ENCODE measurements at places on chromosomes 7 and 10.

- DNase-seq = no peak
These were observed 394.8 kb upstream of the IGFBP3 start for GRCh38 chr7:46315891-46316290.

DNA sequence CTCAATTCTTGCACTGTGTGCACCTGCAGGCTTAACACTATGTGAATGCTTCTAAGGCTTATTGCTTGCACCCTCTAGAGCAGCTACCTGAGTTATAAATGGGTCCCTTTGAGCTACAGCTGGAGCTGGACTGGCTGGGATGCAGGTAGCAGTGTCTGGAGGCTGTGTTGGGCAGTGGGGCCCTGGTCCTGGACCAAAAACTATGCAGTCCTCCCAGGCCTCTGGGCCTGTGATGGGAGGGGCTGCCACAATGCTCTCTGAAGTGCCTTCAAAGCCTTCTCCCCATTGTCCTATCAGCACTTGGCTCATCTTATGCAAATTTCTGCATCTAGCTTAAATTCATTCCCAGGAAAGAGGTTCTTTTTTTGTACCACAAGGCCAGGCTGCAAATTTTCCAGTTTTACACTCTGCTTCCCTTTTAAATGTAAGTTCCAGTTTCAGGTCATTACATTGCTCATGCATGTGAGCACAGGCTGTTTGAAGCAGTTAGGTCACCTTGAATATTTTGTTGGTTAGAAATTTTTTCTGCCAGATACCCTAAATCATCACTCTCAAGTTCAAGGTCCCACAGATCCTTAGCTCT lies 26.0 kb downstream of the KBTBD2 start:
- DNase-seq = no peak

DNA sequence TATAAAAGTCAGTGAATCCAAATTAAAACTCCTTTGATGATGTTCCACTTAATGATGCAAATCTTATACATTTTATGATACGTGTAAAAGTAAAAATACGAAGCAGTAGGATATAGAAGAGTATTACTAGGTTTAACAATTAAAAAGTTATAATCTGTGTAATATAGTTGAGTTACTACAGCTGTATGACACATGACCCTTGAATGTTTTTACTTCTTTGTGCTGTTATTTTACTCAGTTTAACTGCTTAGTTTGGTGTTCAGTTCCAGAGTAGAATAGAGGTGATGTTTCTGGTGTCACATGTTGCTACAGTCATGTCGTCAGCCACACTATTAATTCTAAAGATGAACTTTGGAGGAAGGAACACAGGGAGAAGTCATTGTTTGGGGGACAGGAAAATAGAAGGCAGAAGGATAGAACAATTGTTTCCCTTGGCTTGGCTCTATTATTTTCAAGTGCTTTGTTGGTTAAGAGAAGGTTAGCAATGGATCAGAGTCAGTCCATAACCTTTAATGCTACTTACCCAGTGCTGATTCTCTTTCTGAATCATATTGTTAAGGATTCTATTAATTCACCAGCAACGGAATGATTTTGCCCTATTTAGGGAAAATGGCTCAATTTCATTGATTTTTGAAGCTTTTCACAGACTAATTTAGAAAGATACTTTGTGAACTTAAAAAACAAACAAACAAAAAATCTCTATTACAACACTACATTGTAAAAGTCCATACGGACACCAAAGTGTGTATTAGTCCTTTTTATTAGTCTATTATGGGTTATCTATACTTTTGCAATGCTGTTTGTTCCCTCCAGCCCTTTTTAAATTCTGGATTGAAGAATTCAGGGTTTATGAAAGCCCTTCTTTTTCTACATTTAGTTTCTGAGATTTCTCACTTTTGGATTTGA lies 73.4 kb downstream of the CPED1 start:
- no peak for DNase-seq

- no peak for DNase-seq
These were observed 402.0 kb upstream of the ZWINT start for GRCh38 chr10:56763090-56763489.

DNA sequence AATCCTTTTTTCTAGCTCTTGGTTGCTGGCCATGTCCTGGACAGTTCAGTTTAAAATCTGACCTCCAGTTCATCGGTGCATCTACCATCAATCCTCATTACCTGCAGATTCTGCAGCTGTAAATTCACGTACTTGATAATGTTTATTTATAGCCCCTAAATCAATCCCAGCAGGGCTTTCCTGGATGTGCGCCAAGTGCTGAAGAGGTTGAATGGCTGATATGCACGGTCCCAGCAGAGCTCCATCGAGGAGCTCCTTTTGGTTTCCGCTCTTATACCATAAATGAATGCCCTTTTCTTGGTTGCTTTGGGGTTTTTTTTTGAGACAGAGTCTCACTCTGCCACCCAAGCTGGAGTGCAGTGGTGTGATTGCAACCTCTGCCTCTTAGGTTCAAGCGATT lies 91.2 kb upstream of the CCZ1B start:
- DNase-seq = no peak

GRCh38 chr10:113995201-113995600 lies 48.5 kb upstream of the ADRB1 start:
- DNase-seq = no peak

DNA sequence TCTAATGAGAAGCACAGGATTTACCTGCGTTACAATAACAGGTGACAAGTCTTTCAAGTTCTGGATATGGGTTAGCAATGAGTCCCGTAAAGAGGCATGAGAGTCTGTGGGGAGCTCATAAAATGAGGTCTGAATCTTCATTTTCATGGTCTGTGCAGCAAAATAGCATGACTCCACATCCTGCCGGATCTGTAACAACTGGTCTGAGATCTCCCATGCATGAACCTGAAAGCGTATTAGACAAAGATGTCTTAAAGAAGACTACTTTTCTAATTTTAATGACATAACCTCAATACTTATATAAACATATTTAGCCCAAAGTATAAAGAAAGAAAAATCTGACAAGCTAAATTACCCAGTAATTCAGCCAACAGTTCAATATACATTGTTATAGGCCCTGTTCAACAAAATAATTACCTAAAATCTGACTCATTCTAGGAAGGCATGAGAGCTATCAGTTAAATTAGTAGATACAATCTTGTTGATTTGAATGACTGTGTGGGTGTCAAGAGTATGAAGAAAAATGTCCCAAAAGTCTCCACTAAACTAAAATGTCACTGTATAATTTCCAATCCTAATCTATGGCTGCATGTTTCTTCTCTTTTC lies 36.9 kb downstream of the TNPO3 start:
- peak; percentile 22 for DNase-seq

DNA sequence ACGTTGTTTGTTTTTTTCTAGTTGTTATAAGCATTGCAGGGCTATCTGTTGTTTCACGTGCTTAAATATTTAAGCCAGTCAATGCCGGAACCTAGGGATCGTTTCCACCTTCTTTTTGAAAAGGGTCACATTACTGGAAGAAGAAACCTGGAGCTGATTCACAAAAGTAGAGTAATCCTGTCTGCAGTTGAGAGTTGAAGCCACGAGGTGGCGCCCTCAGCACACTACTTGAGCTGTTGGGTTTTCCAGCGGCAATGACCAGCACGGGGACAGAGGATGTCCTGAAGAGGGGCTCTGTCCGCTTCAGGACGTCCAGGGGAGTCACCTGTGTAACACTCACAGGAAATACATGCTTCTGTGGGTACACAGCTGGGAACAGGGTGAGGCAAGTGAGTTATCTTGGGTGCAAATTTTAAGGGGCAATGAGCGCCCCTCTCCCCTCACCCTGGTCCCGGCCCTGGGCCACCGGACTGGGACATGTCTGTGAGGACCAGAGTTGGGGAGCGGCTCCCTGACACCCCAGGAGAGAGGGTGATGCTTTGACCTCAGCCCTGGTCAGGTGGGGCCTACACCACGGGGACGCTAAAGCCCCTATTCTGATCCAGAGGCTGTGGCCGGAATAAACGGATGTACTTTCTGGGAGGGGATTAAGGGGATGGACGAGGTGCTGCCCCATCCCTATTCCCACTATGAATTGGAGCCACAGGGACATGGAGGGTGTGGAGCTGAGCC lies 26.3 kb upstream of the WDFY4 start:
- peak; percentile 65 for DNase-seq

GRCh38 chr7:226281-226895 lies 34.0 kb downstream of the FAM20C start:
- DNase-seq = no peak

DNA sequence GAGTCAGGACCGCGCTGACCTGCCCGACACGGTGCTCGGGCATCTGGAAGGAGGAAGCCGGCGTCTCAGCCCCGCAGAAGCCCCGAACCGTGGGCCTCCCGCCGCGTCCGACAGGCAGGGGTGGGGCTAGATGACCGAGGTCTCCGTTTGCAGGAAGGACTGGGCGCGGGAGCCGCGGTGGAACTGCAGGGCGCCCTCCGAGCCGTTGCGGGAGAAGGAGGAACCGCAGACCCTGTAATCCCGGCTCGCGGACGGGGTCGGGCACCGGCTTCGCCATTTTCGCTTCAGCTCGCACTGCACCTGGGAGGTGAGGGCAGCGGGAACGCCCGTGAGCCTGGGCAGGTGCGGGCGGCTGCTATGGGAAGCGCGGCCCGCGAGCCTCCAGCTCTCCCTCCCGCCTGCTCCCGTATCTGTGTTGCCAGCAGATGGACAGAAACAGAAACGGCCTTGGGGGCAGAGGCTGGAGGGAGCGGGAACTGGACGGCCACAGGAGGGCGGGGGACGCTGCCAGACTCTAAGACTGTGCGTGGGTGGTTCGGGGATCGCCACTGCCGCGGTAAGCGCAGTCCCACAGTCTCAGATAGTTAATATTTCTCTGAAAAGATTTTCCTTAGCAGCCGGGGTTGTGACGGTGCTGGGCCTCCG lies 114.1 kb downstream of the VIPR2 start:
- DNase-seq = peak; percentile 75

DNA sequence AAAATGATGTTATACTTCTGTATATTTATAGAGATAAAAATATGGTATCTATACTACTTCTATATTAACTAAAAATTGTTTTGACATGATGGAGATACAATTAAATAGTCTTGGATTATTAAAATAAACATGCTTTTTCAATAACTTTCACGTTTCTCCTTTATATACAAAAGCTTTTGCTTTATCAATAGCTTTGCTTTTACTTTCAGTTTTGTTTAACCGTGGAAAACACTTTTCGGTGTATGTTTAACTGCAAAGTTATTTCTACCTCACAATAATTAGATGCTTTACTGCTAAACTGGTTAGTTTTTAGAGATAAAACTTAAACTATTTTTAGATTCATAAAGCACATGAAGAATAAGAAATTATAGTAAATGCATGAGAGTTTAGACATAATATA lies 432.1 kb upstream of the PCDH15 start:
- no peak for DNase-seq

GRCh38 chr7:44769776-44770294 lies 21.2 kb downstream of the ZMIZ2 start:
- peak; percentile 77 for DNase-seq

DNA sequence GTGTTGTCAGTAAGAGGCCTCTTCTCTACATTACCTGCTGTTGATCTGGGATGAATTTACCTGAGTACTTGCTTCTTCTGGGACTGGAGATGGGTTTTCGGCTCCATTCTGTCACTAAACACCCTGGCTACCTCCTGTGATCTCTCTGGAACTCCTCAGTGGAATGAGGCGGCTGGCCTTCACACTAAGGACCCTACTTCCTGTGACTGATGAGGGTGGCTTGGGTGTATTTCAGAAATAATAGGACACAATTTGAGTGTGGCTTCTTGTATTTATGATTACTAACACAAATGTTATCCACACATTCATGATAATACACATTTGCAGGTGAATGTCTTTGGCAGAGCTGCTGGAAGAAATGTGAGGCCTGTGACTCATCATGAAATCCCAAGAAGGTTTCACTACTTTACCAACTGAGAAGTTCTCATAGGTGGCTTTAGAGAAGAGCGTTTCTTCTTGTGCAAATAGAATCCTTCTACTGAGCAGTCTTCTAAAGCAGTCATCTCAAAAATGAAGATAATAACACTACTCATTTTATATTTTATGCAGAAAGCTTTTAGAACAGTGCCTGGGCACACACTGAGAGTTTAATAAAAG lies 21.3 kb upstream of the EVX1 start:
- no peak for DNase-seq

DNA sequence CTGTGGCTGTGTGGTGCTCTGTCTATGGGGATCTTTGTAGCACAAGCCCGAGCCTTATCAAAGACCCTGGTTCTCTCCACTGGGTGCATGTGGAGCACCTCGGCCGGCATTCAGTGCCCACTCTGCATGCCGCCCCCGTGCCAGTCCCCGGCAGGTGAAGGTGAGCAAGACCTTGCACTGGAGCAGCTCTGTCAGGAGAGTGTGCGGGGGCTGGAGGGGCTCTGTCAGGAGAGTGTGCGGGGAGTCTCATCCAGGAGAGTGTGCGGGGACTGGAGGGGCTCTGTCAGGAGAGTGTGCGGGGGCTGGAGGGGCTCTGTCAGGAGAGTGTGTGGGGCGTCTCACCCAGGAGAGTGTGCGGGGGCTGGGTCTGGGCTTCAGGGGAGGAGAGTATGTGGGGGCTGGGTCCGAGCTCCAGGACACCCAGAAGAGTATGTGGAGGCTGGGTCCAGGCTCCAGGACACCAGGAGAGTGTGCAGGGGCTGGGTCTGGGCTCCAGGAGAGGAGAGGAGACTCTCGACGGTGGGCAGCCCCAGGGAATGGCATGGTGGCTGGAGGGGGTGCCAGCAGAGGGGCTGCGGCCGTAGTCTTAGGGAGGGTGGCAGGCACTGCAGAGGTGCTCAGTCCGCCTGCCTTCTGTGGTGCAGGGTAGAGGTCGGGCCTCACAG lies 40.8 kb downstream of the INPP5A start:
- DNase-seq = no peak

- no peak for DNase-seq
These were observed 33.9 kb downstream of the SGPL1 start for GRCh38 chr10:70849582-70850016.

DNA sequence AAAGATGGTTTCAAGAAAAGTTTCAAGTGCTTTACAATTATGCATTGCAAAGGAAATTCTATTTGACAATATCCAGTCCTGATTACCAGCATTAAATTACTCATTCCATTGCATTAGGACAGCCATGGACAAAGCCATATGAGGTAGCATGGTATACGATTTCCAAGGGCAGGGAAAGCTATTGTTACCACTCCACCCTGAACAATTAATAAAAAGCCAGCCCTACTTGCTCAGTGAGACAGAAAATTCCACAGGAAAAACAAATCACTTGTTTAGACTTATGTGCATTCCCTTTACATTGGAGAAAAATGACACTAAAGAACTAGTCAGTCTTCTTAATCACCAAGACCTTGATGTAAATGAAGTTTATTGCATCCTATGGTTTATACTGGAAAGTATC lies 5.6 kb downstream of the CD36 start:
- no peak for DNase-seq

DNA sequence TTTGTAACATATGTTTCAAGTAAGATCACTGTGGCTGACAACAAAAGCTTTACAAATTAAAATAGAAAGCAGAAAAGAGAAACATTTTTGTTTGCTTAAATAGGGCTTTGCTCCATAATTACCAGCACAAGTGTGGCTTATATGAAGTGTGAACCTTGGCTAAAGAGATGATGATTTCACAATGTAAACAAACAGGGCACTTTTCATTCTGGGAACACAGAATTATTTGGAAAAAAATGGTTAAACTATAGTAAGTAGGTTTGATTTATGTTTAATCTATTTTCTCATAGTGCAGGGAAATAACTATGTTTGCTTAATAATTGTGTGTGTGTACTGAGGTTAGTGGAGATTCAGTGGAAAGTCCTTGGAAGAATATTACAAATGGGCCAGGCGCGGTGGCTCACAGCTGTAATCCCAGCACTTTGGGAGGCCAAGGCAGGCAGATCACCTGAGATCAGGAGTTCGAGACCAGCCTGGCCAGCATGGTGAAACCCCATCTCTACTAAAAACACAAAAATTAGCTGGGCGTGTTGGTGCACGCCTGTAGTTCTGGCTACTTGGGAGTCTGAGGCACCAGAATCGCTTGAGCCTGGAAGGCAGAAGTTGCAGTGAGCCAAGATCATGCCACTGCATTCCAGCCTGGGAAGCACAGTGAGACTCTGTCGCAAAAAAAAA lies 19.1 kb upstream of the OTUD1 start:
- no peak for DNase-seq

Measured in GM20000 (cell line).